Upper lobe of left lung (tissue), 6 donors: ENCODE measurements at places on chromosomes 6 and 20.

- DNase-seq, result no peak
These were observed 23.8 kb downstream of the NRSN1 start for GRCh38 chr6:24149836-24150235.

DNA sequence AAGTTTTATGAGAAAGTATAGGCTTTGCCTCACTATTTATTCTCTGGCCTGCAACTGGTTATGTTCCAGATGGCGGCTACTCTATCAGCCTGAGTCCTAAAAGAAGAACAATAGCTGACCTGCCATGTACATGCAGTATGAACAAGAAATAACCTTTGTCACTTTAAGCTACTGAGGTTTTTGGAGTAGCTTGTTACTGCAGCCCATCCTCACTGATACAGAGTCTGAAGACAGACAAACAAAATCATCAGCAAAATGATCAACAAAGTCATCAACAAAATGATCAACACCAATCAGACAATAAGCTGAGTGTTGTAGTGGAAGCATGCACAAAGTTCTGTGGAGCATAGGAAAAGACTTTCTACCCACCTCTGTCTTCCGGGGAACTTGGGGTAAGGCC, 82.5 kb downstream of the PLCG1 start:
- DNase-seq, result no peak

- DNase-seq, result no peak
These were observed 73.5 kb downstream of the ECT2L start for GRCh38 chr6:138869398-138869797.

GRCh38 chr6:15533379-15534026, 129.3 kb downstream of the DTNBP1 start:
- no peak for DNase-seq

DNA sequence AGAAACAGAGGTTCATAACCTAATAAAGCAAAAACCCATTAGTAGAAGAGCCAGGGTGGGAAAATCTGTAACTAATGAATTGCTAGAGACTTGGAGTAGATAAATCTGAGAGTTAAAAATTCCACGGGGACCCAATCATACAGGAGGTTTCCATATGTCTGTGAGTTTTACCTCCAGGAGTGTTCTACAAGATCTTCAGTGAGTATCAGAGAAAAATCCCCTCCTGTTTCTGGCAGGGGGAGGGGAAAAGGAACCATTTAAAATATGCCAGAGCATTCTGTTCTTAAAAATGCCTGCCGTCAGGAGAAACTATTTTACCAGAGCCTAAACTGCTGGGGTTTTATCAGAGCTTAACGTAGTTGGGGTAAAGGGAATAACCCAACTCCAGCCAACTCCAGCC, 54.0 kb upstream of the PLN start:
- no peak for DNase-seq
